ENCODE measurements at places on chromosomes 6 and 20. TPM values are rescaled to one million over a fixed set of nuclear protein-coding genes. Genes with fewer than 3 reads are reported as not detected.

DNA sequence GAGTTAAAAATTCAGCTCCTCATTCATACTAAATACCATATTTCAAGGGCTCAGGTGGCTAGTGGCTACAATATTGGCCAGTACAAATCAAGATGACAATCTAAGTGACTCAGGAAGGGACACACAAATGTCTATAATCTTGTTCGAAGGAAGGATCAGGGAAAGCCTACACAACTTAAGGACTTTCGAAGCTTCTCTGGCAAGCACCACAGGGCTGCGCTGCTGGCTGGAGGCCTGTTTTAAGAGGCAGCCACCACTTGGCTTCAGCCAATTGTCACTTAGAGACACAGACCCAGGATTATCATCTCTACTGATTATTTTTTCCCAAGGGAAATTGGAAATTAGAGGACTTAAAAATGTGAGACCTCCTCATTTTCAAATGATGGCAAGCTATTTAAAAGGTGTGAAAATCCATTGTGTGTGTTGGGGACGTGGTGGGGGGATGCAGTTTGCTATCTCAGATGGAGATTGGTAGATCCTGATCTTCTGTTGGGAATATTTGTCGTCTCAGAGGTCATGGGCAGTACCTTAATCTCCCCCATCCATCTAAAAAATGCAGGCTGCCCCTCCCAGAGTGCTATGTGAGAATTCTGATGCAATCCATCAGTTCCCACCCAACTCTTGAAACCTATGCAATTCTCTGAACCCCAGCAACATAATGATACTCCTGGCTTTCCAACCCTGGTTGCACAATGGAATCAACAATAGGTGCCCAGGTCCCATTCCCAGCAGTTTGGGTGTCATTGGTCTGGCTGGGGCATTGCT, 11.3 kb downstream of the ARHGAP40 start:
- no peak for DNase-seq

- no peak for DNase-seq
Observed at GRCh38 chr6:167557675-167558074, 232.8 kb downstream of the TTLL2 start.

DNA sequence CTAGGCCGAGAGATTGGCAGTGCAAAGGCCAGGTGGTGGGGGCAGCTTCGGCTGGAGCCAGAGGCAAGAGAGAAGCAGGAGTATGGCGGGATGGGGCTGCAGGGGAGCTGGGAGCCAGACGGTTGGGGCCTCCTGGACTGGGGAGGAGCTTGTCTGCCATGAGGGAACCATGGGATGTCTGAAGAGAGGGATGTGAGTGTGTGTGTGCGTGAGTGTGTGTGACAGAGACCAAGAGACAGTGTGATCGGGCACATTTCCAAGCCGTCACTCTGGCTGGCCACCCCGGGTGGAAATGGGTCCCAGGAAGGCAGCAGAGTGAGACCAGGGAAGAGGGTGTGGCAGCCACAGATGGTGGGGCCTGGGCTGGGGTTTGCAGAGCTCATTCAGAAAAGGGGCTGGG, 13.8 kb downstream of the PHACTR3 start:
- DNase-seq, result no peak

DNA sequence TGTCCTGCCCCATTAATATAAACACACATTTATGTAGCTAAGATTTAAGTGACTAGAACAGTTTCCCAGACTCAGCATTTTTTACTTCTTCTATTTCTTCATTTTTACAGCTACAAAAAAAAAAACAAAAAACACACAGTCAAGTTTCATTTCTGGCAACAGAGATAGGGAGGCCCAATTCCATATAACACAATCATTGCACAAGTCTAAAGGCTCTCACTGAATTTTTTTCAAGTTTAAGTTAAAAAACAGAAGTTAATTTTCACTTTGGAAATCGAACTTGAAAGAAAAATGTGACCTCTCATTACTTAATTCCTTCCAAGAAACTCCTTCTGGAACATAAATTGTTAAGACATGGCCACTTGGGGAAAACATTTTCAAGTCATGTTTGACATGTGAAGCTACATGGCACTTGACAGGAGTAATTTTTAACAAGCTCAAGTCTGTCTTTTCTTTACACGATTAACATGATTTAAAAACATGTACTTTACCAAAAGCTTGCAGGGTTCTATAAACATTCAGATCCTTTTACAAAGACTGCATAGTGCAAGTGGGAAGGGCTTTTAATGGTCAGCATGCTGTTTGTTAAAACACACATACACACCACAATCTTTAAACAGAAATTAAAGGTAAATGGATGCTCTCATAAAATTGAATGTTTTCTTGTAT, 100.1 kb upstream of the CCDC28A start:
- no peak for DNase-seq

- DNase-seq, result no peak
Observed at GRCh38 chr6:88376197-88376596, 210.1 kb upstream of the CNR1 start.

GRCh38 chr20:709991-710779, 34.6 kb upstream of the SCRT2 start:
- no peak for DNase-seq

GRCh38 chr6:157927011-157927410, 54.7 kb upstream of the SYNJ2 start:
- DNase-seq, result no peak

DNA sequence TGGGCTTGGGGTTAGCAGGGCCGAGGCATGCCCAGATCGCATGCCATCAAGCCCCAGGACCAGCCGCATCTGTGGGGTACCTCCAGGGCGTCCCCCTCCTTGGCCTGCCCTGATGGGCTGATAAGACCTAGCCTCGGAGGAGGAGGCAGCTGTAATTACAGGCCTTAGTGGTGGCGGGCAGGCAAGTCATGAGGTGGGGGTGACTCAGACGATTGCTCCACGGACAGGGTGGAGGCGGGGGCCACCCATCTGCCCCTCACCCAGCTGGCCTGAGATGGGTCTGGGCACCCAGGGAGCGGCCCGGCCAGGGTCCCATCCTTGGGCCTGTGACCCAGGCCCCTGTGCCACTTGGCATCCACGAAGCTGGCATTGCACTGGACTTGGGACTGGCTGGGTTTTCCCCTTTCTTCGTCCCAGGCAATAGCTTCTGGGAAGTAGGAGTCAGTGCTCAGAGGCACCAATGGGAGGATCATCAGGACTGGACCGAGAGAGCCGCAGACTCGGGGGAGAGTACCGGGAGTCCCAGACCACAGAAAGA, 57.5 kb downstream of the CEBPB start:
- no peak for DNase-seq

- no peak for DNase-seq
Observed at GRCh38 chr20:51497542-51498467, 44.7 kb downstream of the NFATC2 start.

DNA sequence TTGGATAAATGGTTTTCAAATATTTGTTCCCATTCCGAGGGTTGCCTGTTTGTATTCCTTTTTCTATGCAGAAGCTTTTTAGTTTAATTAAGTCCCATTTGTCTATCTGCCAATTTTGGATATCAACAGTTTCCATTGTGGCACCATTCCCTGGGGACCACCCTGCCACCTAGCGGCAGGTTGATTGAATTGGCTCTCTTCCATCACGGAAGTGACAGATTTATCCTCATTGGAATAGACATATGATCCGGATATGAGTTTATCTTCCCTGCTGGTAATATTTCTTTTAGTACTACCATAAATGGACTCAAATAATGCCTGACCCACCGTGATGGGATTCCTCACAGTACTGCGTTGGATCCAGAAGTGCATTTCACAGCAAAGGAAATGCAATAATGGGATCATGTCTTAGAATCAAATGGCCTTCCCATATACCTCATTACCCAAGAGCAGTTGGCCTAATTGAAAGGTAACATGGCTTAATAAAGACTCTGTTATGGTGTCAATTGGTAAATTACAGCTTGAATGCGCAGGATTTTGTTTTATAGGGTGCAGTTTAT, 327.0 kb downstream of the BMP2 start:
- no peak for DNase-seq

- no peak for DNase-seq
Observed at GRCh38 chr6:75115481-75115880, 90.4 kb downstream of the COL12A1 start.

DNA sequence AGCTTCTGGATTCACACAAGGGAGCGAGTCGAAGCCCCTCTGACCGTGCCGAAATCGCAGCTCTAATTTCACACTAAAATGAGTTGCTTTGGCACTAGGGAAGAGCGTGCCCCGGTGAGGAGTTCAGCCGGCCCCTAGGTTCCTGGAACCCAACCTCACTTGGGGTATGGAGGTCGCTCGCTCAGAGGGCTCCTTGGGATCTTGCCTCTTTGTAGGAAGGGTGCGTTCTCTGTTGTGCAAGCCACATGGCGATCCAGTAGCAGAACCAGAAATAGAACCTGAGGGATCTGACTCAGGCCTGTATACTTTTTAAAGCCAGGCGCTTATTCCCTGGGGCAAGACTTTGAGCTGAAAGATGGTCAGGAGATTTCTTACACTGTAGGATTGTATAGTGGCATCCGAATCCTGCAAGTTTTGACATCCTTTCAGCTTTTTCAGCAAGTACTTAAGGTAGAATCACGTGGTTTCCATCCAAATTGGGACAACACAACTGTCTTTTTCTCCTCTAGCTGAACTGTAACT, 861 bp upstream of the RALGAPA2 start:
- no peak for DNase-seq

DNA sequence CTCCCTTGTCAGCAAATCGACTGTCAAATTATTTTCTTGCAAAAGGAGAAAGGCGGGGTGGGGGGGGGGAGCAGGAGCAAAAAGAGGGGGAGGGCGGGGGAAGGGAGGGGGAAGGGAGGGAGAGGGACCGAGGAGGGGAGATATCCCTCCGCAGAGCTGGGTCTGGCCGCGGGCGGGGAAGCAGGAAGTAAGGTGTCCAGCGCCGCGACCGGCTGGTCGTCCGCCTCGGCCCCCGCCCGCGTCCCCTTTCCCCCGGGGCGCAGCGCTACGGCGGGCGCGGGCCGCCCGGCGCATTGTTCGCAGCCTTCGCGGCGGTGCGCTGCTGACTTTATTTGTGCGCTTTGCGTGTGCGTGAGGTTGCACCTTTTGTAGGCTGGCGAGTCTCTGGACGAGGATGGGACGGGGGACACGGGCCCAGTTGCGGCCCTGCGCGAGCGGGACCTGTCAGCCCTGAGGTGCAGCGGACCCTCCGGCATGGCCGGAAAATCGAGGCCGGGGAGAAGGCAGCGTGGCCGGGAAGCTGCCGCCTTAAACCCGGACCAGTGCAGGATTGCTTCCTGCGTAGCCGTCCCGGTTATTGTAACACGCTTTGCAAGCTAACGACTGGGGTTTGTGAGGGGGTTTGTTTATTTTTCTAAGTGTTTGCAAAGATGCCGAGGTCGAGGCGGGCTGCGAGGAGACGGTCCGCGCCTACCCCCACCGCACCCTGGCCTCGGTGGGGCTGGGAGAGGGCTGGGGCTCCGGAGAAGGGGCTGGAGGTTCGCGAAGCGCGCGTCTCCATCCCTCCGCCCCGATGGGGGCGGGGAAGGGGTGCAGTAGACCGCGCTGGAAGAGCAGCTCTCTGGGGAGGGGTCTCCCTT, 675 bp upstream of the TRERF1 start:
- DNase-seq, result no peak

GRCh38 chr20:42430598-42430997, 759.1 kb downstream of the PTPRT start:
- no peak for DNase-seq

GRCh38 chr6:143581835-143582480, 70.4 kb upstream of the FUCA2 start:
- no peak for DNase-seq

Gene TMC2
- total RNA-seq, result not detected

Gene COL9A3
- 0.20 TPM for total RNA-seq

Gene PXDC1
- total RNA-seq, result 104 TPM

Gene ARG1
- total RNA-seq, result not detected

Gene ACSS1
- total RNA-seq, result 22.0 TPM

Gene ZFAND3
- 23.5 TPM for total RNA-seq

Data from pulmonary artery endothelial cell (primary cell).